MG63 (cell line): ENCODE measurements at places on chromosomes 3 and 15. TPM values are rescaled to one million over a fixed set of nuclear protein-coding genes. Genes with fewer than 3 reads are reported as not detected.

DNA sequence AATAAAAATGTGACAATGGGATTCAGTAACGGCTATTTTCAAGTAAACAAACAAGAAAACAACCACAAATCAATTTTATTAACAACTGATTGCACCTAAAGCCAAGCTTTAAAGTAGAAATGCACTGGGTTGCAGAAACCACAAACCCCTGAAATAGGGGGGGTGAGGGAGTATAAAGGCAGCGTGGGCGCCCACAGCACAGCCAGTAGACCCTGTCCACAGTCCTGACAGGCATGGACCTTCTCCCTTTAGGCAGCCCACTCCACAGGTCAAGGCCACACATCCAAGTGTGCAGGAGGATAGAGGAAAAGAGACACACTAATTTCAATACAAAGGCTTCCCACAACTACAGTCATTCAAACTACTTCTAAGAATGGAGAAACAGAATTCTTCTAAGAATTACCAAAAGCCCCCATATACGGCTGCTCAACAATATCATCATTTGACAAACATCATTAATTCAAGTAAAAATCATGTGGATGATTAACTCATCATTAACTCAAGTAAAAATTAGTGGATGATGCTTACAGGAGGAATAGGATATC, 48.7 kb downstream of the CHSY1 start:
- DNase-seq: no peak

GRCh38 chr3:107496855-107497254, 25.9 kb upstream of the BBX start:
- DNase-seq: no peak

- no peak for DNase-seq
Measured at GRCh38 chr3:9198899-9199335, 50.5 kb downstream of the SRGAP3 start.

- no peak for DNase-seq
Measured at GRCh38 chr3:35670408-35670965, 31.2 kb downstream of the ARPP21 start.

- no peak for DNase-seq
Measured at GRCh38 chr3:143080196-143080595, 39.4 kb upstream of the CHST2 start.

DNA sequence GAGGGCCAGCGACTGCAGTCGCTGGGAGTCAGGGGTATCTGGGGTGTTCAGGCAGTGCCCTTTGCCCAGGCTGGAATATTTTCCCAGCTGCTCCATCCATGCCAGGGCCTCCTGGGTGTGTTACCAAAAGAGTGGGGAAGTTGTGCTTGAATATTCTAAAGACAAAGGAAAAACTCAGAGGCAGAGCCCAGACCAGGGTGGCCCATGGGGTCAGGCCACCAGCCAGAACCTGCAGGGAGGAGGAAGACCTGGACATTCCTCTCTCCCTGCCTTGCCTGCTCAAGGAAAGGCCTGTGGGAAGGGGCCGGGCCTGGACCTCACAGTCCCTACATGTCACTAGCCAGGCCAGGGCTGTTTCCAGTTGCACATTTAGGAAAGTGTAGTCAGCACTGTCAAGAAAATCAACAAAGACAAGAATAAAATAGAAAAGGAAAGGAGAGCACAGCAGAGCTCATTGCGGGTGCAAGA, 16.0 kb upstream of the KLF15 start:
- DNase-seq: no peak

DNA sequence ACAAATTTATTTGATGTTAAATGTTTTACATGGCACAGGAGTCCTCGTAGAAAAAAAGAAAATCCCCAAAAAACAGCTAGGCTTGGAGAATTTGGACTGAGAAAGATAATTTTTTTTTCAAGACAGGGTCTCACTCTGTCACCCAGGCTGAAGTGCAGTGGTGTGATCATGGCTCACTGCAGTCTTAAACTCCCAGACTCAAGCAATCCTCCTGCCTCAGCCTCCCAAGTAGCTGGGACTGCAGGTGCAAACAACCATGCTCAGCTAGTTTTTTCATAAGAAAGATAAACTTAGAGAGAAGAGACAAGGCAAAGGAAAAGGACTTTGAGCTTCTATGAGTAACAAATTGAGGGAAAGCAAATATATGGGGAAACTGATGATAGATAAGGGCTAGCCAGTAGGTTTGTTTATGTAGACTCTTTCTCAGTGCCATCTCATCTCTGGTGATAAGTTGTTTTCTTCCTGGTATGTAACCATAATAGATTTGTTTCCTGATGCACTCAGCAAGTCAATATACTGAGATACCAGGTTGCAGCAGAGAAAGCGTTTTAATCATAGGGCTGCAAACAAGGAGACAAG, 13.1 kb upstream of the TRMT10C start:
- DNase-seq: no peak

GRCh38 chr3:115380883-115381572, 233.9 kb upstream of the ZBTB20 start:
- no peak for DNase-seq

DNA sequence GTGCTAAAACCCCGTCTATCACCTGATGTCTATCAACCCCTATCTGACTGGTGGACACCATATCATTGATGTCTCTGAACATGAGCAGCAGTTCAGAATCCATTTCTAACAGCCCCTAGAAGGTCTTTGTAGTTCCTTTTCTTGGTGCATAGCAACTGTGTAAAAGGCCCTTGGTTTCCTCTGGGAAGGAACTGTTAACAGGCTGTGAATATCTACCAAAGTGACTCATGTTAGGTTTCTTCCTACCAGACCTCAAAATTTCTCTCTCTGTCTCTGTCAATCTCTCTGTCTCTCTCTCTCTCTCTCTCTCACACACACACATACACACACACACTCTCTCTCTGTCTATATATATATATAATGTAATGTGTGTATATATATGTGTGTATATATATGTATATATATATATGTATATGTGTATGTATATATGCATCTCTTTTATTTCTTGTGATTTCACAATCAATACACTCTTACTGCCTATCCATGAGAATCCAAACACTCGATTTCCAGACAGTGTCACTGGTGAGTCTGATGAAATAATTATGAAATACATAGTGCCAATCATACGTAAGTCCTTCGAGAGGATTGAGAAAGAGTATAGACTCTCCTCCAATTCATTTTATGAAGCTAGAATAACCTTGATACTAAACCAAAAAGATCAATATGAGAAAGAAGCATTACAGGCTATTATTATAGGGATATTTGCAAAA, 335.9 kb upstream of the SLCO3A1 start:
- no peak for DNase-seq

DNA sequence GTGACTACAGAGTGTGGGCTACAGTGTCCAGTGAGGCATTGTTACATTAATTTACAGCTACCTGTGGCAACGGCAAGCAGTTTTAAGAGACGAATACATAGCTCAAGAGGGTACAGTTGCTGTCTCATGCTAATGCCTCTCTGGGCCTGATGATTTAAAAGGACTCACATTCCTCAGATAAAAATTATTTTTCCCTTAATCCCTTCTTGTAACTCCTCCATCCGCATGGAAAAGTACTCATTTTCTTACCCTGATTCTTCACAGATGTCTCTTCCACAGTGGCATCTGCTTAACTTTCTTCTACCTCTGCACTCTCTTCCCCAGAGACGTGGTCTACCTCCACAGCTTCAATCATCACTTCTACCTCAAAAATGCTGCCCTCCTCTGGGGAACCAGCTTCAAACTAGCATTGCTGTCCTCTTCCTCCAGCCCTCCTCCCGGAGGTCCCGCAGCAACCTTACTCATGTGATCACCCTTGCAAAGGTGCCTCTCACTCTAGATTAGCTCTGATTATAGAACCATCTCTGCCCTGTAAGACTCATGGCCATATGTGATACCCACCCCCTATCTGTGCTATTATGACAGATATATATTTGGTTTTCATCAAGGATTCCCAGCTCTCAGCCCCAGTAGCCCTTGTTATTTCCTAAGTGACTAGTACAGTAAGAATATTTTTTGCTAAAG, 21.4 kb upstream of the ABHD17C start:
- DNase-seq: no peak

- no peak for DNase-seq
Measured at GRCh38 chr3:183038221-183038620, 57.9 kb upstream of the DCUN1D1 start.

DNA sequence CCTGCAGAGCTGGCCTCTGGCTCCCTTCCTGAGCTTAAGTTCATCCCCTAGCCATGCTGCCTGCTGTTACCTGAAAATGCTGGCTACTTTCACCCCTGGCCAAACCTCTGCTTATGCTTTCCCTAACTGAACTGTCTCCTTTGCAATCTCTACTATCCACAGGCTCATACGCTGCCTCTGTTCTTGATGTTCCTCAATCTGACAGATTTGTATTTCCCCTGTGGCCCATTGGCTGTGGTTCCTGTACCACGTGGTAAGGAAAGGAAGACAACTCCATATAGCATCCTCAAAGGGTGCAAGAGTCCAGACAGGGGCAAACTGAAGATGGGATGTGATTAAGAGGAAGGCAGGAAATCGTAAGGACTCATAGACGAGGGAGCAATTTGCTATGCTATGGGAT, 33.2 kb downstream of the TGM4 start:
- DNase-seq: no peak

DNA sequence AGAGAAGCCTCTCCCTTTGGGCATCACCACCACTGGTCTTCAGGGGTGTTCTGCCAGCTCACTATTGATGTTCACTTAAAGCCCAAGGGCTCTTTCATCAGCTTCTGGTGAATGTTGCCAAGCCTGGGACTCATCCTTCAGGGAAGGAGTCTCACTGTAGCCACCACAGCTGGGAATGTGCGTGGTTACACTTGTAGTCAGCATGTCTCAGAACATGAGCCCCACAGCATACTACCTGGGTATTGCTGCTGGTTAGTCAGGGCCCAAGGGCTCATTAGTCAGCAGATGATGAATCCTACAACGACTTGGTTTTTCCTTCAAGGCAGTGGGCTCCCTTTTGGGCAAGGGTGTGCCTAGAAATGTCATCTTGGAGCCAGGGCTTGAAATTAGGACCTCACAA, 412.9 kb downstream of the VGLL3 start:
- DNase-seq: no peak

DNA sequence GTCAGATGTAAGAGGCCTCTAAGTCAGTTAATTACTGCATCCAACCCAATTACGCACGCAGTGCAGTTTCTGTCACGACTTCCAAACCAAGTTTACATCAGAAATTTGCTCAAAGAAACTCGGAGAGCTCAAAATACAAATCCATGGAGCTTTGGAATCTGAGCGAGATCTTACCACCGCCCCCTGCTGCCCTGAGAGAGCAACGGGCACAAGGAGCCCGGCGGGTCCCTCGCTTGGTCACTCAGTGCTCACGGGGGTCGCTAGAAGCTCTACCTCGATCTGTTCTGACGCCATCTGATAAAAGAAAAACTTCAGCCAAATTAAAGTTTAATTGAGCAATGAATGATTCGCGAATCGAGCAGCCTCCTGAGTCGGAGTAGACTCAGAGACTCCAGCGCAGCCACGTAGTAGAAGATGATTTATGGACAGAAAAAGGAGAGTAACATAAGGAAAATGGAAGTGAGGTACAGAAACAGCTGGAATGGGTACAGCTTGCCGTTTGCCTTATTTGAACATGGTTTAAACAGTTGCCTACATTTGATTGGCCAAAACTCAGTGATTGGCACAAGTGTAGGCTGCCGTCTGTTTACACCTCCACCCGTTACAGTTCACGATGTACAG, 232.7 kb upstream of the ATP10A start:
- no peak for DNase-seq

The GOLGA6B gene
- total RNA-seq: not detected in 2 replicates

The PLSCR1 gene
- total RNA-seq: 113 and 117 TPM in 2 replicates

The PTH1R gene
- not detected in 2 replicates for total RNA-seq

The CFAP100 gene
- not detected in 2 replicates for total RNA-seq

The POPDC2 gene
- total RNA-seq: 0.07 TPM in 1 of 2 replicates, not detected in the other

The ATP10A gene
- total RNA-seq: 1.5 and 2.1 TPM in 2 replicates

The TNFAIP8L3 gene
- total RNA-seq: 2.4 and 4.8 TPM in 2 replicates
